Hematopoietic multipotent progenitor cell treated with erythropoietin and hydrocortisone succinate and interleukin-3 and kit ligand, for 8 days (in vitro differentiated cells): ENCODE measurements at places on chromosomes 1 and 21.

DNA sequence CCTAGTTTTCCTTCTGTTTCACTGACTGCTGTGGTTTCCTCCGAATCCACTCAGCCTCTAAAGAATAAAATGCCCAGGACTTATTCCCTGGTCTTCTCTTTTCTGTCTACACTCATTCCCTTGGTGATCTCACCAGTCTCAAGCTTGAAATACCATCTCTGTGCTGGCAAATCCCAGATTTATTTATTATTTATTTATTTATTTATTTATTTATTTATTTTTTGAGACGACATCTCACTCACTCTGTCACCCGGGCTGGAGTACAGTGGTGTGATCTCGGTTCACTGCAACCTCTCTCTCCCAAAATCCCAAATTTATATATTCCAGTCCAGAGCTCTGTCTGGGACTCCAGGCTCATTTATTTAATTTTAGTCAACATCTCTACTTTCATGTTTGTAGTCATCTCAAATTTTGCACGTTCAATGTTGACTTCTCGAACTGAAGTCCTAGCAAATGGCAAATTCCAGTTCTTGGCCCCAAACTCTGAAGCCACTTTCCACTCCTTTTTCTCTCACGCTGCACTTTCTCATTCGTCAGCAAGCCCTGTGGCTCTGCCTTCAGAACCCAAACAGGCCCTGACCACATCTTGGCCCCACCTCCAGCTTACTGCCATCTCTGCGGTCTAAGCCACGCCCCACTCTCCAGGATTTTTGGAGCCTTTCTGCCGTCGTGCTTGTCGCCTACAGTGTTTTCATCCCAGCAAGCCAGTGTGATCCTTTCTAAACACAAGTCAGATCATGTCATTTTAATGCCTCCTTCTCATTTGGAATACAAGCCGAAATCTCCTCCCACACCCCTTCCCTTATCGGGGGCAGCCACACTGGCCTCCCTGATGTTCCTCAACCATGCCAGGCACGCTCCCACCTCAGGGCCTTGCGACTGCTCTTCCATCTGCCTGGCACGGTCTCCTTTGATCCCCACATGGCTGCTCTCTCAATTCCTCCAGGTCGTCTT is 14.2 kb upstream of the TENT5B start:
- peak; percentile 33 for DNase-seq

- no peak for DNase-seq
Observed at GRCh38 chr1:87136607-87137341, 191.9 kb upstream of the LMO4 start.

DNA sequence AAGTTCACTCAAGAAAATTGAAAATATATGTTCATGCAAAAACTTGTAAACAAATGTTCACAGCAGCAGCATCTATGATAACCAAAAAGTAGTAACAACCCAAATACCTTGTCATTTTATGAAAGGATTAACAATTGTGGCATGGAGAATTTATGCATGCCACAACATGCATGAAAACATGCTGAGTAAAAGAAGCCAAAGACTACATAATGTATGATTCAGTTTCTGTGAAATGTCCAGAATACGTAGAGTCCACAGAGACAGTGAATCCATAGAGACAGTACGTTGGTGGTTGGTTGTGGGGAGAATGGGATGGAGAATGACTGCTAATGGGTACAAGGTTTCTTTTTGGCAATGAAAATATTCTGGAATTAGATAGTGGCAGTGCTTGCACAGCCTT is 148.7 kb downstream of the MAST2 start:
- no peak for DNase-seq

DNA sequence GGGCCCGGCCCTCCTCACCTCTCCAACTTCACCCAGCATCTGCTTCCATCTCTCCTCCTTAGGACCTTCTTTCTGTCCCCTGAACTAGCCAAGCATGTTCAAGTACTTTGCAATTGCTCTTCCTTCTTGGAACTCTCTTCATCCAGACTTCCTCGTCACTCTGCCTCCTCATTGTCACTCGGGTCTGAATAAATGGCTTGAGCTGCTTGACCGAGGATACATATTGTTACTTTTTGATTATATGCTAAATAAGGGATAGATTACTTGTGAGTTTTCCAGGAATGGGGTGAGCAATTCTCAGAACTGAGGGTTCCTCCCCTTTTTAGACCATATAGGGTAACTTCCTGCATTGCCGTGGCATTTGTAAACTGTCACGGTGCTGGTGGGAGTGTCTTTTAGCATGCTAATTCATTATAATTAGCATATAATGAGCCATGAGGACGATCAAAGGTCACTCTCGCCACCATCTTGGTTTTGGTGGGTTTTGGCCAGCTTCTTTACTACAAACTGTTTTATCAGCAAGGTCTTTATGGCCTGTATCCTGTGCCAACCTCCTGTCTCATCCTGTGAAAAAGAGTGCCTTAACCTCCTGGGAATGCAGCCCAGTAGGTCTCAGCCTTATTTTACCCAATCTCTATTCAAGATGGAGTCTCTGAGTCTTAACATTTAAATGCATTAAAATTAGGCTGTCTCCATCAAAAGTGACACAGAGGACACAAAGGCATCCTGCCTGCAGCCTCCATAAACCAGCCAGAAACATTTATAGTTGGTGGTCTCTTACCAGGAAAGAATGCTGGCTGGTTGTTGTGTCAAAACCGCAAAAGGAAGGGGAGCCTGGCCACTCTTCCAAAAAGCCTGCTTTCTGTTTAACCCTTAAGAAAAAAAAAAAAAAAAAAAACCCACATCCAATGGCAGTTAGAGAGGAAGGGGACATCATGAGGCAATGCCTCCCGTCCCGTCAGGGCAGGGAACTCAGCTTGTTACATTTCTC is 179.3 kb downstream of the KAZN start:
- DNase-seq: peak; percentile 91

DNA sequence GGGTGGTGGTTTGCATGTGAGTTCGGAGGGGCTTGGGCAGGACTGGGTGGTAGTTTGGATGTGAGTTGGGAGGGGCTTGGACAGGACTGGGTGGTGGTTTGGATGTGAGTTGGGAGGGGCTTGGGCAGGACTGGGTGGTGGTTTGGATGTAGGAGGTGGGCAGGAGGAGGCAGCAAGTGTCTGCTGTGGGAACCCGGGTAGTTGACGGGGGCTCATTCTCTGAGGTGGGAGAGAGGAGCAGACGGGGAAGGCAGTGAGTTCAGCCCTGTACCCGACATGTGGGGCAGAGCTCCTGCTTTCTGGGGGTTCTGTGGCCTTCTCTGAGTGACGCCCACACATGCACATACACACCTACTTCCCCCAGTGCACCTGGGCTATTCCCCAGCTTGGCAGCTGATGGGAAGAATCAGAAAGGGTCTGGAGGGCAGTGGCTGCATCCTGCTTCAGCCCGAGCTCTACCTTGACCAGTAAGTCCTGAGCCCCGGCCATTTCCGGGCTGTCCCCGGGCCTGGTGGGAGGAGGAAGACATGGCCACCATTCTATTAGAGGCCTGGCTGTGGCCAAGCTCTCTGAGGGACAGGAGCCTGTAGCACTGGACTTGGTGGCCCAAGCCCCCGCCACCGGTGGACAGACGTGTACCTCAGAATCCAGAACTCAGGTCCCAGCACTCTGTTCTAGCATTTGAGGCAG is 58.1 kb downstream of the EDN2 start:
- DNase-seq: no peak

DNA sequence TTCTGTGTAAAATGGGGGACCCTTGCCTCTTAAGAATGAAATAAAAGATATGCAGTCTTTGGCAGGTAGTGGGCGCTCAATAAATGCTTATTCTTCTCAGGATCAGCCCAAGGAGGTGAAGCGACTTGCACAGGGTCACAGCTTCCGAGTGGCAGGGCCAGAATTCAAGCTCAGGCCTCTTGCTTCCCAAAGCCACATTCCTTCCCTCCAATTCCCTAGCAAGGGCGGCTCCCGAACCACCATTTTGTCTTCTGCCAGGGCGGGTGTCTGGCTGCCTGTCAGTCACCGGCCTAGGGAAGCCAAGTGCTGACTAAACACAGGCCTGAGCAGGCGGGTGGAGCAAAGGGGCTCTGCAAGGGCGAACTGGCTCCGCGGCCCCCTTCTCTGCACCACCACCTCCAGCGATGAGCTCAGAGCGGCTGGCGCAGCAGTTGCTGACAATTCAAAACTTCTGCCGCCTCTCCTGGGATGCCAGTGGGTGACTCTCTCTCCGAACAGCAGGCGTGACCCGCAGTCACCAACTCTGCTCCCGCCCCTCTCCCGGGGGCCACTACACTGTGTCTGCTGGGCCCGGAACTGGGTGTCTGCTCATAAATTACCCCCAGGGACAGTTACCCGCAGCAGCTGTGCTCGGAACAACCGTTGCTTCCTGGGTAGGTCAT is 10.8 kb downstream of the GPR3 start:
- DNase-seq: peak; percentile 60

- DNase-seq: no peak
Observed at GRCh38 chr21:43348801-43349261, 78.1 kb downstream of the SIK1 start.

GRCh38 chr1:191674626-191675179 is 483.6 kb upstream of the RGS18 start:
- DNase-seq: no peak

DNA sequence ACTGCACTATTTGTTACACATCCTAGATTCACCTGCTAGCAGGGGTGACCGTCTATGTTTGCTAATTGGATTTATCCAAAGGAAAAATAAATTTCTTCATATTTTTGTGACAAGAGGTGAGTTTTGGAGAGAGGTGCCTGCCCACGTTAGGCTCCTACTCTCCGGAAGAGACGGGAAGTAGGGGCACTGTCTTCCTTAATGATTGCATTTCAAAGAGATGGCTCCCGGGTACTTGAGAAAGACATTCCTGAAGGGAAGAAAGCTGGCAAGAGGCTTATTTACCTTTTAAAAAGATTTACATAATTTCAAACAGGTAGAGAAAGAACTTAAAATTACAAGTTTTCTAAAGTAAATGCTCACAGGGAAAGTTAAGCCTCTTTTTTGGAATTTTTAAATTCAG is 18.7 kb upstream of the IL19 start:
- DNase-seq: no peak

DNA sequence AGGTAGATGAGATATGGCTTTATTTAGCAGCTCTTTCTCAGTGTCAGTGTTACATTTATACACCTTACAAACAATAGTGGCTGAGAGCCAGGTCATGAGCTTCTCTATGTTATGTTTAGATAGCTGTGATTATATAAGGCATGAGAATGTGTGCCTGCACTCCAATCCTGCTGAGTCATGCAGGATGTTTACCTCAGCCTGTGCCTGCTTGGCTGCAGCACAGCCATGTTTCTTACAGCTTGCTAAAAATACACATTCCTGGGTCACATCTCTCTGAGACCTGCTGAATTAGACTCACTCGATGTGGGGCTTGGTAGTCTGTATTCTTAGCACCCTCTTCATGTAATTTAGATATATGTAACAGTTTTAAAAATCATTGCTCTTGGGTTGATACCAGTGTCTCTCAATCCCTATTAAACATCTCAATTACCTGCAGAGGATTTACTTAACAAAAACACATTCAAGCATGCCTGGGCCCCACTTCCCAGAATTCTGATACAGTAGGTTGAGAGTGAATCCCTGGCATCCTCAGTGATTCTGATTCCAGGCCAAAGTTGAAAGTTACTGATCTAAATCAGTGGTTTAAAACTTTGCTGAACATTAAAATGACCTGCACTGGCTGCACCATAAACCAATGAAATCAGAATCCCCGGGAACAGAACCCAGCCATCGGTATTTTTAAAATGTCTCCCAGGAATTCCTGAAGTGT is 107.5 kb downstream of the GDAP2 start:
- peak; percentile 47 for DNase-seq

GRCh38 chr1:231037585-231038517 is 2.2 kb downstream of the FAM89A start:
- DNase-seq: no peak

- DNase-seq: no peak
Observed at GRCh38 chr1:67217417-67217816, 51.2 kb downstream of the IL23R start.

GRCh38 chr1:9755441-9755995 is 68.2 kb downstream of the CLSTN1 start:
- DNase-seq: no peak

GRCh38 chr1:33322870-33323585 is 2.1 kb upstream of the A3GALT2 start:
- DNase-seq: no peak

GRCh38 chr1:12052997-12053686 is 10.0 kb upstream of the TNFRSF8 start:
- DNase-seq: no peak

GRCh38 chr1:111517469-111518225 is 14.2 kb upstream of the ADORA3 start:
- DNase-seq: no peak

DNA sequence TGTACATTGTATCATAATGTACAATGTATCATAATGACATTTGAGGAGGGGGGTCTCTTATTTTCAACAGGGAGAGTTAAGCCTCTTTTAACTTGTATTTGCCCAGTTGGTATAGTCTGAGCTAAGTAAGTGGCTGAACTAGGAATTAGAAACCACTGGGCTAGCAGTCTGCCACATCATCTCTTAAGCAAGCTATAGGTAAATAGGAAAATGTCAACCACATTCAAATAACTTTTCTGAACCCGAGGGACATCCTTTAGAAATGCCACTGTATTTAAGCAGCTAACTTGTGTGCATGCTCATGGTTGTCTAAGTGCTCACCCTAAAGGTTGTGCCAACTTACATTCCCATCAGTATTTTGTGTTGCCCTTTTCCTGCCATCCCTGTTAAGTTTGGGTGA is 35.5 kb upstream of the ASB17 start:
- no peak for DNase-seq

GRCh38 chr21:45534636-45535331 is 7.5 kb downstream of the SLC19A1 start:
- DNase-seq: no peak

DNA sequence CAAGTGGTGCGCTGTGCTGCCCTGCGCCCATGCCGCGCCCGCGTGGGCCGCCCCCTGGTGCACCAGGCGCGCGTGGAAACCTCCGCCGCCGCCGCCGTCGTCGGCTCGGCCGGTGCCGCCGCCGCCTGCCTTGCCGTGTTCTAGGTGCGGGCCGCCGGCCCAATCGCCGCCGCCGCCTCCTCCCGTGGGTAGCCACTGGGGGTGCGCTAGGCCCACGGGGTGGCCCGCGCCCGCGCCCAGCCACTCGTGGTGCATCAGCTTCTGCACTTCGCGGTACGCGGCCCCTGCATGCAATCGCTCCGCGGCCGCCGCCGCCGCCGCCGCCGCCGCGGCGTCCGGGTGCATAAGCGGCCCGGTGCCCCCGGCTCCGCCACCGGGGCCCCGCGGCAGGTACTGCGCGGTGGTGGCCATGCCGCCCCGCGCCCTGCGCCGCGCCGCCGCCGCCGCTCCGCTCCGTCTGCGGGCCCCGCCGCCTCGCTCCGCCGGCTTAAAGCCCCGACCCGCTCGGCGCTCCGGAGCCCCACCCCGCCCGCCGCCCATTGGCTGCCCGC is at the start of gene POU3F1:
TSS of gene POU3F1 (minus strand) at position 461 of the 551 bp plus-strand sequence. CDS start at position 411, 50 bp downstream.
- no peak for DNase-seq

- no peak for DNase-seq
Observed at GRCh38 chr1:209774592-209774991, 9.8 kb downstream of the C1orf74 start.
